Cerebellar nuclear complex (tissue), 1 donor: ENCODE measurements at places on chromosomes 11 and 22.

GRCh38 chr11:74255741-74256375 is 55.6 kb downstream of the P4HA3 start:
- no peak for DNase-seq

DNA sequence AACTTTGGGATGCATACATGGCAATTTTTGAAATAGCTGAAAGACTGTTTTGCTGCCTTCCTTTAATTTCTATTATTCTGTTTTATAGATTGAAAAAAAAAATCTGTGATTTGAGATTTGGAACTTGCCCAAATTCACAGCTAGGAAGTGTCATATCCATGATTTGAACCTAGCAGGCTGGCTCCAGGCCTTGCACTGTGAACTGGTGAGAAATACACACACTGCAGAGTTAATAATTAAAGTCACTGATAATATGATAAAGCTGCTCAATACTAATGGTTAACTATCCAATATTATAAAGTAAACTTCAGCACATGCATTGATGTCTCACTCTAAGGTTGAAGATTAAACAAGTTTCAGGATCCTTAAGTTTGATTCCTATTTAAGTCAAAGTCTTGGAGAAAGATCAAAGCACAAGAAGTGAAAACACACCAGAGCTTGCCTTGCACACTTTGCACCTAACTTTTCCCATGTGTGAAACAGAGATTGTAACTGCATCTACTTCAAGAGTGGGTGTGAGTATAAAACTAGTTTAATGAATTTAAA is 150.6 kb upstream of the CCDC179 start:
- no peak for DNase-seq

GRCh38 chr11:7418061-7418460 is 67.2 kb upstream of the OLFML1 start:
- DNase-seq = no peak

GRCh38 chr22:17781319-17782031 is 7.2 kb upstream of the BID start:
- DNase-seq = no peak

GRCh38 chr11:19642185-19643158 is 70.2 kb upstream of the NAV2 start:
- no peak for DNase-seq

DNA sequence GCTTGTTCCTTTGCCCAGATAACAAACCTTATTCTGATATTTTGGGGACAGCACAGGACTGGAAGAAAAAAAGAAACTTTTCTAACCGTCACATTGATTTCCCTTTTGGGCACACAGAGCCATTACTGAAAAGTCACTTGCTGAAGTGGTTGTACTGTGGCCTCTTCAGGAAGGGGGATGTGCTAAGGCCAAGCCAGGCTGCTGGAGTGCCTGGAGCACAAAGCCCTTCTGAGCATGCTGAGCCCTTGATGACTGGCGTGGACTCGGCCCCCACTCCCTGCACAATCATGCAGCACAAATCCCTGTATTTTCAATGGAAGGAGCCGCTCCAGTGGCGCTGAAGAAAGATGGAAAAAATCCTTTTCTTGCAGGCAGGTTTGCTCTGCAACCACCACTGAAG is 164.2 kb downstream of the NTM start:
- DNase-seq = no peak

GRCh38 chr11:134358856-134359490 is 27.2 kb downstream of the GLB1L2 start:
- no peak for DNase-seq

DNA sequence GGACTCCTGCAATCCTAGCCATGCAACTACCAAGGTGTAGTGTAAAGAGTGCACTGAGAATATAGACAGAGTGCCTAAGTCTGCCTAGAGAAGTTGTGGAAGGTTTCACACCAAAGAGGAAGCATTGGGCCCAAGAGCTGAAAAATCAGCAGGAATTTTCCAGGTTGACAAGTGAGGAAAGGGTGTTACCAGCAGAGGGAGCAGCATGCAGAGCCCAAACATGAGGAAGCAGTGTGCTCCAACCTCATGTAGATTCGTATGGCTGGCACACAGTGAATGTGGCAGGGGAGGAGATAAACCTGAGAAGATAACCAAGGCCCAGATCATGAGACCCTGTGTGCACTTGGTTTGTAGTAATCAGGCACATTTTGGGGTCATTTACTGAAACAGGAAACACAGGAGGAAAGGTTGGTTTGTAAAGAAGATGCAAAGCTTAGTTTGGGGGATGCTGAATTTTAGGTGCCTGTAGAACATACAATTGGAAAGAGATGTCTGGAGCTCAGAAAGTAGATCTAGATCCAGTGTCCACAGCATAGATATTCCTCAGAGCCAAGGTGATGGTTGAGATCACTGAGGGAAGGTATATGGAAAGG is 1.7 kb downstream of the HPX start:
- DNase-seq = no peak

- DNase-seq = no peak
Measured at GRCh38 chr22:24995649-24996180, 43.2 kb downstream of the KIAA1671 start.

- no peak for DNase-seq
Measured at GRCh38 chr11:9739123-9739900, 75.4 kb downstream of the SWAP70 start.

DNA sequence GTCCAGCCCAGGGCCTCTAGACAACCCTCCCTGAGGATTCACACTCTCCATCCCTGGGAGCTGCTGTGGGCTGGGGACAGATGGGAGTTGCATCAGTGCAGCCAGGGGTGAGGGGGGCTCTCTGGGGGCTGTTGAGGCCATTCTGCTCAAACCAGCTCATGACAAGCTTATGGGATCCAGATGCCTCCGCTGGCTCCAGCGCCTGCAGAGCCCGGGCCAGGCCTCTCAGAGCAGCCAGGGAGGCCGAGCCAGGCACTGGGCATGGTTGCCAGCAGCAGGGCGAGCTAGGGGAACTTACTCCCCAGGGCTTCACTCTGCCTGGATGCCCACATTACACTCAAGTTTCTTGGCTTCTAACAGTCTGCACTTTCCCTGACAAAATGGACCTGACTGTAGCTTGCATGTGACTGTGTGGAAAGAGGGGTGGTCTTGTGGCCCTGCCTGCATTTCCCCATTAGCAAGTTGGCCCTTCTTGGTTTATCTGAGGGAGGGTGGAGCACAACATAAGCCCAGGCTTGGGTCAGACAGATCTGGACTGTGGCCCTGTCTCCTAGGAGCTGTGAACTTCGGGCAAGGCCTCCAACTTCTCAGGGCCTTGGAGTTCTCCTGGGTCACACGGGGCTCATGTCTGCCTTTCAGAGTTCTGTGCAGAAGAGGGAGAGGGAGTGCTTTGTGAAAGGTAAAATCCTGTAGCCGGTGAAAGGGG is 34.5 kb upstream of the CYB5R3 start:
- no peak for DNase-seq

- no peak for DNase-seq
Measured at GRCh38 chr11:112302226-112302868, 41.7 kb upstream of the PLET1 start.

DNA sequence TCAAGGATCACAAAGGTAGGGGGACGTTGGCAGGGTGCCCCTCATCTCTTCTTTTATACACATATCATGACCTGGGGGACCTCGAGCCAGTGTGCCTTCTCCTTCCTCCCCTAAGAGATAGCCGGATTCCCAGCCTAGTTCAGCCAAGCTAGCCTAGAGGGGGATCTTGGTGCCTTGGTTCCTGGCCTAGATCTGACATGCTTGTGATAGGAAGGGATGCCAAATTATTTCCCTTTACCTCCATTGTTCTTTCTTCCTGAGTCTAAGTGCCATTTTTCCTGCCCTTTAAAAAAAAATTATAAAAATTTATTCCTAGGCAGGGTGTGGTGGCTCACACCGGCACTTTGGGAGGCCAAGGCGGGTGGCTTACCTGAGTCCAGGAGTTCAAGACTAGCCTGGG is 7.0 kb upstream of the HINFP start:
- no peak for DNase-seq

DNA sequence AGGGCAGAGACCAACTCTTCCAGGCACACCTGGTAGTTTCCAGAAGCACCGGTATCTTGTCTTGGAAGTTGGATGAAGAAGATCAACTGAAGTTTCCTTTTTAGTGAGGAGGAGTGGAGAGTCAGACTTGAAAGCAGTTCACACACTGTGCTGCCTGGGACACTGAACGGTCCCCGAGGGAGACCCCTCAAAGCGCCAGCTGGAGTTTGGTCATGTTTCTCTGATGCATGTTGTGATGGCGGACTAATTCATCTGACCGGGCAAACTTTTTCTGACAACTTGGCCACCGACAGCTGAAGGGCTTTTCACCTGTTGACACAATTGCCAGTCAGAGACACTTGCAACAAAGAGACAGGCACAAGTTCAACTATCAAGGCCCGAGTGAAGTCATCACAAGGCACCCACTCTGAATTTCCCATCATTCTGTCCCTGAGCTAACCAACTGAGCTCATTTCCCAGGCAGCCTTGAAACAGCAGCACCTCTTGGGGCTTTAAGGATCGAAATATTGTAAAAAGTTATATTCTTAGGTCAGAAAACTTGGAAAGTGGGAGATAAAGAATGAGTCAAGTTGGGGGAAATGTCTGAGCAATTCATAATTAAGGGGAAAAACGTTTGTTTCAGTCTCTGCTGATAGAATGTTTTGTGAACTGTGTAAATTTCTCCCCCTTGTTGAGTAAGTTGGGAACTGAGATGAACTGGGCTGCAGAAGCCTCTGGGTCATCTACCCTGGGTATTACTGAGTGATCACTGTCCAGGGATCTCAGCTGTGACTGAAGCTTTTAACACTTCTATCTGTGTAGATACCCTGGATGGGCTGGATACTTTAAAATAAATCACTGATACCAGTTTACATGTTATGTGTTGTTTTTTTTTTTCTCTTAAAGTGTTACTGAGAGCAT is 46.2 kb downstream of the WT1 start:
- no peak for DNase-seq
